Activated T-helper 1 cell treated with anti-CD3 and anti-CD28 coated beads, Interleukin-2, amount 50 U/mL, for 16 hours (primary cell): ENCODE measurements at places on chromosomes 4 and X.

DNA sequence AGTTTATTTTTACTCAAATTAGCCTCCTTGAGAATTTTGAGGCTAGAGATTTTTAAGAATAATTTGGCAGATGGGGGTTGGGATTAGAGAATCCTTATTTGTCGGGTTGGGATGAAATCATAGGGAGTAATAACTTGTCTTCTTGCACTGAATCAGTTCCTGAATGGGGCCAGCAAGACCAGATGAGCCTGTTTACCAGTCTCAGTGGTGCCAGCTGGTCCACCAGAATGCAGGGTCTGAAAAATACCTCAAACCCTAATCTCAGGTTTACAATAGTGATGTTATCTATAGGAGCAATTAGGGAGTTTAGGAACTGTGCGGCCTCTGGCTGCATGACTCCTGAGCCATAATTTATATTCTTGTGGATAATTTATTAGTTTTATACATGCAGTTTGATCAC is 705.9 kb upstream of the AGA start:
- no peak for DNase-seq

GRCh38 chr4:79756140-79756895 is 316.7 kb downstream of the ANTXR2 start:
- no peak for DNase-seq

- no peak for DNase-seq
Observed at GRCh38 chrX:67289055-67289499, 254.7 kb upstream of the AR start.

GRCh38 chr4:118732591-118733330 is 47.6 kb downstream of the METTL14 start:
- no peak for DNase-seq

DNA sequence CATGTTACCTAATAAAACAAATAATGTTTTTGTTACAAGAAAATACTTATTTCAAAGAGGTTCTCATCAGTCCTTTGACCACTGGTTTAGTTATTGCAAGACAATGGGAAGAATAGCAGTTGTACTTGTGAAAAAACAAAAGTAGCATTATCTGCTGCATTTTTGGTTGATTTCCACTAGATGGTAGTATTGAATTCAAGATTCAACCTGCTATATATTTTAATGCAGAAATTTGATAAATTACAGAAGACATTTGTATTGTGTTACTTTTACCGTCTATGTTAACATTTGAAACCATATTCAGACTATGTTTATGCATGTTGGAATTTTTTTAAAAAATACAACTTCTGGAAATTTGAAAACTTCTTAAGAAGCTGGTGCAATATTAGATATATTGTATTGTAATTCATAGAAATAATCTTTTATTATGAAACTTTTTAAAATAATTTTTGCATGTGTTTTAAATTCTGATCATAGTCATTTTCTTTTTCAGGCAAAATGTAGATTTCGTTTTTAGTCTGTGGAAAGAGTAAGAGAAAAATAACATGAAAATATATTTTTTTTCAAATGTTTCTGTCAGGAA is 56.4 kb downstream of the SPCS3 start:
- no peak for DNase-seq

- DNase-seq, result no peak
Observed at GRCh38 chr4:162201673-162202072, 37.9 kb upstream of the FSTL5 start.

GRCh38 chr4:142579443-142579842 is 266.7 kb downstream of the INPP4B start:
- no peak for DNase-seq

GRCh38 chr4:138671606-138672084 is 343.9 kb upstream of the NOCT start:
- no peak for DNase-seq

DNA sequence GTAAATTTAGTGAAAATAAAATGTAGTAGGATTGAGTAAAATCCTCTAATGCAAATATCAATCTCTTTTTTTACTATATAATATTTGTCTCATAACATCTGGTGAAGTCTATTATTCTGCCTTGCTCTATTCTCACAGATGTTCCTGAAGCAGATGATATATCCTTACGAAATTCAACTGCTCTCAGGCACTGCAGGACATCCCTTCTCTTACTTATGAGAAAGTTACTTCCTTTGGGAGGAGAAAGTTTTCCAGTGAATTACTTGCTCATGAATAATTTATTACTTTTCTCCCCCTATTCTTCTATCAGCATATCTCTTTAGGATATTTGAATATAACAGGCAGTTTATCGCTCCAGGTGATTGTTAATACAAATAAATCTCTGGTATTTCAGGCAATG is 75.6 kb upstream of the AGA start:
- no peak for DNase-seq

DNA sequence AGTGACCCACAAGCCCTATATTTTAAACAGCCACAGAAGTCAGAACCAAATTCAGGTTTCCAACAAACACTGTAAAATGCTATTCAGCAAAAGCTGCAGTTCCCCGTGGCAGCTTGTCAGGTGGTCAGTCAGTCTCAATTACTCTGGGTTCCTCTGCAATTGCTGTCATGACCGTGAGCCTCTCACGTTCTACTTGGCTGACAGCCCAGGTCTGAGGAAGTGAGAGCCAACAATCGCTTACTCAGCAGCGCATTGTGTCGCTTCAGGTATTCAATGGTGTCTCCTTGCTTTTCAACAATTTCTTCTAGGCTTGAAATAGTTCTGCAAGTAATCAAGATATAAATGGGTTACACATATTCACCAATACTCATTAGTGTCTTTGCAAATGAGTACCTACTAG is 25.8 kb downstream of the TRIM75 start:
- no peak for DNase-seq

DNA sequence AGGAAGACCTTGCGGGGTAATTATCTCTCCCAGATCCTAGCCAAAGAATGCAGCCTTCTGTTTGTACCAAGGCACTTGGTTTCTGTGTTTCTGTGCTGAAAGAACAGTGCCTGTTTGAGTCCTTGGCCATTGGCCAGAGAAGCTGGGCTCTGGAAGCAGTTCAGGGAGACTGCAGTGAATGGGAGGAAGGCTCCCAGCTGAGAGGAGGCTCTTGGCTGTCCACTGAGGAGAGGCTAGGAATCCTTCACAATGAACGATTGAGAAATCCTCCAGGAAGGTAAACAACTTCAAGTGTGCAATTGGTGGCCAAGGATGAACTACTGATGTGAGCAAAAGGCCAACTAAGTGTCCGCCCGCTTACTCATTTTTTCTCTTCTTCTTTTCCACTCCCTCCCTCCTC is 61.3 kb downstream of the HS3ST1 start:
- no peak for DNase-seq

- no peak for DNase-seq
Observed at GRCh38 chr4:74114234-74114633, 15.2 kb upstream of the CXCL2 start.

DNA sequence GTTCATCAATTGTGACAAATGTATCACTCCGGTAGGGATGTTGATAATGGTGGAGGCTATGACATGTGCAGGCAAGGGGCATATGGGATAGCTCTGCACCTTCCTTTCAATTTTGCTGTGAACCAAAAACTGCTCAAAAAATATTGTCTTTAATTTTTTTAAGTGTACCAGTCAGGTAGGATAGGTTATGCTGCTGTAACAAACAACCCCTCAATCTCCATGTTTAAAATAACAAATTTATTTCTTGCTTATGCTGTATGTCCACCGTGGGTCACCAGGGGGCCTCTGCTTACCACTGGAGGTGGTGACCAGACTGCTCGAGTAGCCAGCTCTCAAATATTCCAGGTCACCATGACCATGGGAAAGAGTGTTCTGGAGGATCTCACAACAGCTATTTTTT is 23.4 kb upstream of the MSX1 start:
- DNase-seq, result no peak

DNA sequence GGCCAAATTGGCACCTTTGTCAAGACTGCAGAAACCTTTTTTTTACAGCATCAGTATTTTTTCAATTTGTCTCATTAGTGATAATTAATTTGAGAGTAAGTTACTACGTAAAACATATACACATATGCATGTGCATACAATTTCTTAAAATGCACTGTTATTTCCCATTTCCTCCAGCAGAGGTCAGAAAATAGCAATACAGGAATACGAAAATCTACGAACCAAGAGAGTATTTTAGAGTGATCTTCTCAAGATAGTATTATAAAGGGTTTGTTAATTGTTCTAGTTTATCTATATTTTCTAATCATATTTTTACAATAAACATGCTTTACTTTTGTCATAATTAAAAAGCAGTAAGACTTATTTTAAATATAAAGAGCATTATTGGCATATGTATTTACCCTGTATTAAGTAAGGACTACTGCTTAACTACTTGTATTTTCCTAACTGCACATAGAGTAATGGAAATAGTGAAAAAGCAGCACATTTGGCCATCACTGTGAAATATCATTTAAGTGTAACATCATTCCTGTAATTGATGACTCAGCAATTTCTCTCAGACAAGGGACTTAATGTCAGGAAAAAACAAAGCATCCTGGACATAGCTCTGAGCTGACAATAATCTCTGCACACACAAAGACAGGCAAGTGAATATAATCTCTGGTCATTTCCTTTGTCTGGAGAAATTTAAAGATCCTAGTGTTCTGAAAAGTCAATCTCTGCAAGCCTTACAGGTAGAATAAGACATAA is 45.6 kb downstream of the MAOB start:
- DNase-seq, result no peak

DNA sequence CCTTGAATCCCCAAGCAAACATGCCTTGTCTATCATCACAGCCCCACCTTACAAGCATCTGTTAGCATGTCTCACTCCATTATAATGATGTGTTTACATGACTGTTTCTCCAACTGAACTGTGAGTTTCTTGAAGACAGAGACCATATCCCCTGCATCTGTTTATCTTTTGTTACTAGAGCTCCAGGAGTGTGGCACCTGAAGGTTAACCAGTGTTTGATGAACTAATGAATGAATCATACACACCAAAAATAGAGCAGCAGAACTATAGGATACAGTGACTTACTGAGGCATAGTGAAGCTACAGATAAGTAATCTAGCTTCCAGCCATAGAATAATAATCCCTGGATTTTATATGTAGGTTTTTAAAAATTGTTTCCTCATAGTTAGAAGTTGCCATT is 331.0 kb downstream of the PCDH7 start:
- no peak for DNase-seq

GRCh38 chr4:38455092-38455862 is 208.7 kb upstream of the KLF3 start:
- DNase-seq, result no peak

DNA sequence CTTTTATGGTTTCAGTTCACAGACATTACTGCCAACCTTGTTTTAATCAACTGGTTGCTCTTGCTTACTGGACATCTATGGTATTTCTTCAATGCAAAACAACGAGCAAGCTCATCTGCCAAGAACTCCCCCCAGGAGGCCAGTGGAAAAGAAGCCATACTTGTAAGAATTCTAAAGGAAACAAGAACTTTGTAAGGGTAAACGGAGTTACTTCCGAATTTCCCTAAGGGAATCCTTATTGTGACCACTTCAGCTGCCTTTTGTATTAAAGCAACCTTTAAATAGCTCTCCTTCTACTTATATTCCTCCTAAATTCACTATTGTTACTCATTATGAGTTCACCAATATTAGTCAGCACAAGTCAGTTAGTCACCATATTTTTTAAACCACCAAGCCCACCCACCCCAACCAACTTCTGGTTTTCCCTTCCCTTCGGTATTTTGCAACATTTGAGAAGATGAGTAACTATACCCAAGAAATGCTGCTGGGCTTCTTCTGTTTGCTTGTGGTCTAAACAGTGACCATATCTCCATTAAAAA is 602.8 kb upstream of the DIPK2B start:
- no peak for DNase-seq

GRCh38 chr4:38867478-38868058 is at the start of gene FAM114A1:
TSS of gene FAM114A1 (plus strand) at chr4:38867806. CDS start at chr4:38878079, 10,273 bp downstream.
- no peak for DNase-seq

DNA sequence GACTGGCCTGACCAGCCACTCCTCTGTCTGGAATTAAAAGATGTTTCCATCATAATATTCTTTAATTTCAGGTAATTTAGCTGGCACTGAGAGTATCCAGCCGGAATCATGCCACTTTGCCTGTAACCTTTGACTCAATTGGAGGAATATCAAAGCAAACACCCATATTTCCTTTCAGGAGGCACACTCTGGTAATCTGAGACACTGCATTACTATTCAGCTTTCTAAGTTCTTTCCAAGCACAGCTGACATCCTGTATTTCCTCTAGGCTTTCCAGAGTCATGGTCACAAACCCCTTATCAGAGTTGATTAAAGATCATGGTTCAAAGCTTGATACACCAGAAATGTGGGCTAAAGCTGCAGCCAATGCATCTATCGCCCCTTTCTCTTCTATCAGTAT is 29.3 kb downstream of the INTS12 start:
- DNase-seq, result no peak

- no peak for DNase-seq
Observed at GRCh38 chr4:79575709-79576428, 167.8 kb upstream of the GK2 start.

GRCh38 chrX:65871671-65872311 is 168.1 kb downstream of the VSIG4 start:
- no peak for DNase-seq

DNA sequence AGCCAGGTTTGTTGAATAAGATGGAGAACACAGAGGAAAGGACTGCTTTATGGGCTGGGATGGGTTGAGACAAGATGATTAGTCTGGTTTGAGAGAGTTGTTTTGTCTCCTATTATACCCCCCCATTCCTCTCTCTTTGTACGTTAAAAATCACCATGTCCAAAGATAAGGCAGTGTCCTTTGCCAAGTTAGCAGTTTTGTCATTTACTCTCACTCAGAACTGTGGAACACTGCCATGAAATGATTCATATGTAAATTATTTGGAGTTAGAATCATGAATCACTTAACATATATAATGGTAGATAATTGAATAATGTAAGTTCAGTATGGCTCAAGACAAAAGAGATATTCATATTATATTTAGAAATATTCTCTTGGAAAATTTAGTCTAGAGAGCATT is 151.3 kb downstream of the DCLK2 start:
- no peak for DNase-seq

DNA sequence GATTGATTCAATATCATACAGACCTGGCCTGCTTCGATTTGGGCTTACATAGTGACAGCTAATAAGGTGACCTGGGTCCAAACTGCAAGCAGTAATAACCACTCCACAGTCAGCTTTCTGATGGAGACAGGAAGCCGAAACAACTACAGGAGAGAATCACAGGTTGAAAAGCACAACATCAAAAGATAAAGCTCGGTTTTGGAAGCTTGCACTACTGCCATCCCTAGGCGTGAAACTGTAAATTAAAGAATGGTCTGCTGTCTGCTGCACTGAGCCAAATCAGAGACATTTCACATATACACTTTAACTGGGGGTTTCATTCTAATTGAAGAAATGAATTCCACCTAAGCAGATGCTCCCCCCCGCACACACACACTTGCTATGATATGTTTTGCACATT is 116.3 kb downstream of the DHX15 start:
- DNase-seq, result no peak

DNA sequence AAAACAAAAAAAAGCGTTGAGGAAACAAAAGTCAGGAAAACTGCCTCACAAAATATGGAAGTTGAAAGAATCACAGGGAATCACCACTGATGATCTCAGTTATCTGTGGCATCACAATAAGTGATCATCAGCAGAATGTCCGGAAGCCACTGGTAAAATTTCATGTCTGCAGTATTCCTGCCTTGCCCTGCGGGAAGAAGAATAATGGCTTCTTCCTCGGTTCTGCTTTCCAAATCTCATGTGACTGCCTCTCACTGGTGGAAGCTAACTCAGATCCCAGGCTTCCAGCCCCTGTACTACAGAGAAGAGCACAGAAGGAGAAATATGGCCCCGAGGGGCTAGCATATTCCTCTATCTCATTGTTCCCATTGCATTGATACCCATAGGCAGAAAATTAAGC is 12.7 kb upstream of the ZNF330 start:
- no peak for DNase-seq
